ENCODE measurements at places on chromosomes 3 and 15.

DNA sequence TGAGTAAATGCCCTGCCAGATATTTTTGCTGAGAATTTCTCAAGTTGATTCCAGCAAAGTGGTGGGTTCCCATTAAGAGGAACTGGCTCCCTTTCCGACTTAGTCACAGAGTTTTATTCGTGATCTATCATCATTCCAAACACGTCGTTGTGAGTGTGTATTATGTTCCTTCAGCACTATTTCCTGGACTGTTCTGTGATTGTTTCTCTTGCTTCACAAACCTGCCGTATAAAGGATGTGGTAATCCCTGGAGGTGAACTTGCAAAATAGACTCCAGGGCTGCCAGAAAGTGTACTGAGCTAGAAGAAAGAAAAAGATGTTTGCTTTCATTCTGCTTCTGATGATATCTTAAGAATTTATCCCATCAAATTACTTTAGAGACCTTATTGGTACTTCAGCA lies 14.5 kb upstream of the CAPN3 start:
- DNase-seq, result no peak

GRCh38 chr15:58309963-58310928 lies 121.5 kb upstream of the LIPC start:
- DNase-seq, result no peak

GRCh38 chr3:116474801-116475200 lies 29.5 kb upstream of the LSAMP start:
- no peak for DNase-seq

DNA sequence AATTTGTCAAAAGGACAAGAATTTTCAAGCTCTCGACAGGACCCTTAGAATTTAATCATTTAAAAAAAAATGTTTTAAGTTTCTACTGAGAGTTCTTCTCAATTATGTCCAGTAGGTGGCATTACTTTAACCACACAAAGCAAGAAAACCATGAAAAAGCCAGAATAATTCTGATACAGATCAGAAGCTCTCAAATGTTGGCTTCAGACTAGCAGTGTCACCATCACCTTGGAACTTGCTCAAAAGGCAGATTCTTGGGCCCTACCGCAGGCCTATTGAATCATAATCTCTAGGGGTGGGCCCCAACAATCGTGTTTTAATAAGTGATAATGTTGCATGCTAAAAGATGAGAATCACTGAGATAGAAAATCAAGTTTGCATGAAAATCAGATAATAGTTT lies 99.5 kb upstream of the KCNMB2 start:
- DNase-seq, result peak; percentile 39

DNA sequence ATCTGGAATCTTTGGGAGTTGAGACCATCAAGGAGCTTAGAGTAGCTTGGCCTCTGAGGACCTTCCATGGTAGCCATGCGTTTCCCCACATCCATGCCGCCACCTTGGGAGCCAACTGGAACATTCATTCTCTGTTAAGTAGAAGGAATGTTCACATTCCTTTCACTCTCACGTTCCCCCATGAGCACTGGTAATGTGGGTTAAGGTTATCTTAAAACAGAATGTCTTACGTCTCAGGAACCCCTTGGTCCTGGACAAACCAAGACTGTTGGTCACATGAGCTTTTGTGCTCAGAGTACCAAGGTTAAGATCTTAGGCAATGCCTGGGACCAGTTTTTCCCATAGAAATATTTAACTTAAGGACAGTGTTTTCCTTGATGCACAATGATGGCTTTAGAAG lies 211.7 kb upstream of the UBE2E1 start:
- no peak for DNase-seq

GRCh38 chr3:169581633-169582032 lies 81.9 kb downstream of the MECOM start:
- no peak for DNase-seq

GRCh38 chr3:110246796-110247376 lies 824.7 kb upstream of the NECTIN3 start:
- DNase-seq, result no peak

DNA sequence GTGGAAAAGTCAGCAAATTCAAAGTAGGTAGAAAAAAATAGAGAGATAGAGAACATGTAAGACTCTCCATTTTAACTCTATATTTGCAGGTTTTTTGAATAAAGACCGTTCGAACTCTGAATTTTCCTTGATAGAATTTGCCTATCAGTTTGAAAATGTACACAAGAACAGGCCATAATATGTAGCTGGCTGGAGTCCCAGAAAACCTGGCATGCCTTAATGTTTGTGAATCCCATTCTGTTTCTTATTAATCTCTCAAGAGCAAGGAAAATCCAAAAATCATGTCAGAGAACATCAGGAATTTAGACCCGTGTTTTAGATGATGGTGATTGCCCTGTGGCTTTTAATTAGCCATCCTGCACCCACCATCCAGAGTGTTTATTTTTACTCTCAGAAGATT lies 7.2 kb upstream of the CFAP161 start:
- no peak for DNase-seq

DNA sequence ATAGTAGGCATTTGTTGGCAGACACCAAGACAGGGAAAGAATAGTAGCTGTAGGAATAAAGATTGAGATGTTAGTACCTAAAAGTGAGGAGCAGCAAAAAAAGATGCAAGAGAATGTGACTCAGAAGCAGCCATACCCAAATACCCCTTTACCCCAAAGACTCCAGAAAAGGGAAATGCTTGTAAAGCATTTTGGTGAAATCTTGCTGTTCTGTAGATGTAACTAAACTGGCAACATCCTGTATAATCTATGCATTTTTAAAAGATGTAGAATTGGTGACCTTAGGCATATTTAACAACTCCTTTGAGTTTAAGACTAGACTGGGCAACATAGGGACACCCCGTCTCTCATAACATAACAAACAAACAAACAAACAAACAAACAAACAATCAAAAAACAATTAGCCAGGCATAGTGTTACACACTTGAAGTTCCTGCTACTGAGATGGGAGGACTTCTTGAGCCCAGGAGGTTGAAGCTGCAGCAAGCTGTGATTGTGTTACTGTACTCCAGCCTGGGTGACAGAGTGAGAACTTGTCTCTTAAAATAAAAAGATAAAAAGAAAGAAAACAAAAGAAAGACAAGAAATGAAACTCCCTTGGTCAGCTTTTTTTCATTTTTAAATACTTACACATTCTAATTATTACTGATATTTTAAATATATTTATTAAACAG lies 361.5 kb upstream of the KCNH8 start:
- DNase-seq, result no peak

DNA sequence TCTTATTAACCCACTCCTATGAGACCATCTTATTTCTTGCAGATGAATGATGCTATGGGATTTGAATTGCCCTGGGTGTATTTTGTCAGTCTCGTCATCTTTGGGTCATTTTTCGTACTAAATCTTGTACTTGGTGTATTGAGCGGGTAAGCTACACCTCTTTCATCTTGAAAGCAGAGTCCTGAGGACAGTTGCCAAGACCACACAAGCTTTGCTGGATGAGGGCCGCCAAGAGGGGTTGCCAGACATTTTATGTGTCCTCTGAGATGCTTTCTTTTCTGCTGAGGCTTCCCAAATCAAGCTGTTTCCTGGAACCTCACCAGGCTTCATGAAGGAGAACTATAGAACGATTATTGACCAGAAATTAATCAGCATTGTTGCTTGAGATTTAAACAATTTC lies 173.2 kb downstream of the CHDH start:
- DNase-seq, result no peak
